Activated B cell treated with CpG ODN at 0.5 μM for 24 hours (primary cell): ENCODE measurements at places on chromosomes 1 and 21. TPM values are rescaled to one million over a fixed set of nuclear protein-coding genes. Genes with fewer than 3 reads are reported as not detected.

GRCh38 chr1:32981003-32981901 is 16.6 kb upstream of the RNF19B start:
- H3K27ac ChIP-seq = peak overlapping the region; percentile 89
- peaks cover 55% of the 10 kb centered on the region for H3K4me1 ChIP-seq
- H3K27me3 ChIP-seq = no peaks in the 10 kb centered on the region
- H3K36me3 ChIP-seq = no peaks in the 10 kb centered on the region

Gene CELA2A
- total RNA-seq = not detected in 2 replicates

- H3K36me3 ChIP-seq = no peaks in the 10 kb centered on the region
- H3K27me3 ChIP-seq = peaks cover 13% of the 10 kb centered on the region
- DNase-seq = no peak
- H3K4me1 ChIP-seq = peaks cover 8% of the 10 kb centered on the region
Measured at GRCh38 chr1:44043176-44044070, 12.2 kb upstream of the SLC6A9 start.

Gene GIPC2
- total RNA-seq = not detected in 2 replicates

GRCh38 chr1:3030663-3031381 is 9.6 kb downstream of the ACTRT2 start:
- H3K4me3 ChIP-seq = no peak overlapping the region
- H3K27me3 ChIP-seq = no peaks in the 10 kb centered on the region
- H3K4me1 ChIP-seq = no peaks in the 10 kb centered on the region
- H3K27ac ChIP-seq = no peak overlapping the region

Gene GABRD
- total RNA-seq = not detected in 2 replicates

Gene SLC1A7
- not detected in 2 replicates for total RNA-seq

Gene RAP1GAP
- 0.54 and 0.60 TPM in 2 replicates for total RNA-seq

DNA sequence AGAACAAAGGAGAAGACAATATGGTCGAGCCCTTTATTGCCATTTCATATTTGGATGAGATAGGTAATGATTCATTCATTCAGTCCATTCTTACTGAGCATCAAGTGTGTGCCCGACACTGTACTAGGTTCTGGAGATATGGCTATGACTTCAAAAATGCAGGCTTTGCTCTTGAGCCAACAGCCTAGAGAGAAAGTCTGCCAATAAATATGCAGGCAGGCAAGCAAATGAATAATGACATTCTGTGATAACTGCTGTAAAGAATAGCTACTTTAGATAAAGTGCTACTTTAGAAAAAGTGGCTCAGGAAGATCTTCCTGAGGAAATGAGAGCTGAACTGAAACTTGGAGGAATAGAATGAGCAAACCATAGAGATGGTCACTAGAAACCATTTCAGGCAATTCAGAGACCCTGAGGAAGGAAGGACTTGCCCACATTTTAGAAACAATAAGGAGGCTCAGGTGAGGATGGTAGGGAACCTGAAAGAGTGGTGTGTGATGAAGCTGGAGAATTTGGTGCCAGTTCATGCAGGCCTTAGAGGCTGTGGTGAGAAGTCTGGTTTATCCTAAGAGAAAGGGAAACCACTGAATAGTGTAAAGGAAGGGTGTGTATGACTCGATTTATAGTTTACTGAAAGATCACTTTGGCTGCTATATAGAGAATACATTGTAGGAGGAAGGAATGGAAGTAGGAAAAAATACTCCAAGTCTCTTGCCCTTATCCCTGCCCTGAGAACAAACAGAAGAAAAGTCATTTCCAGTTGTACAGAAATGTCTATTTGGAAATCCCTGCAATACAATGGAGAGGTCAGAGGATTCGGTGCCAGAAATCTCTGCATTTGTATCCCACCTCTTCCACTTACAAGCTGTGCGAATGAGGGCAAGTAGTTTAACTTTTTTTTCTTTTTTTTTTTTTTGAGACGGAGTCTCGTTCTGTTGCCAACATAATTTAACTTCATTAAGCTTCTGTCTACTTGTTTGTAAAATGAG is 167.9 kb downstream of the VPS13D start:
- H3K27me3 ChIP-seq = no peaks in the 10 kb centered on the region
- no peaks in the 10 kb centered on the region for H3K4me1 ChIP-seq
- peaks cover 29% of the 10 kb centered on the region for H3K36me3 ChIP-seq
- H3K27ac ChIP-seq = no peak overlapping the region

GRCh38 chr1:161803181-161803580 is 37.1 kb downstream of the ATF6 start:
- peaks cover 69% of the 10 kb centered on the region for H3K36me3 ChIP-seq
- H3K27ac ChIP-seq = no peak overlapping the region
- no peaks in the 10 kb centered on the region for H3K4me1 ChIP-seq
- no peak for DNase-seq

- H3K27ac ChIP-seq = no peak overlapping the region
- H3K27me3 ChIP-seq = no peaks in the 10 kb centered on the region
Measured at GRCh38 chr21:16069178-16070112, 339.7 kb downstream of the USP25 start.

Gene TRIM17
- not detected in 2 replicates for total RNA-seq

DNA sequence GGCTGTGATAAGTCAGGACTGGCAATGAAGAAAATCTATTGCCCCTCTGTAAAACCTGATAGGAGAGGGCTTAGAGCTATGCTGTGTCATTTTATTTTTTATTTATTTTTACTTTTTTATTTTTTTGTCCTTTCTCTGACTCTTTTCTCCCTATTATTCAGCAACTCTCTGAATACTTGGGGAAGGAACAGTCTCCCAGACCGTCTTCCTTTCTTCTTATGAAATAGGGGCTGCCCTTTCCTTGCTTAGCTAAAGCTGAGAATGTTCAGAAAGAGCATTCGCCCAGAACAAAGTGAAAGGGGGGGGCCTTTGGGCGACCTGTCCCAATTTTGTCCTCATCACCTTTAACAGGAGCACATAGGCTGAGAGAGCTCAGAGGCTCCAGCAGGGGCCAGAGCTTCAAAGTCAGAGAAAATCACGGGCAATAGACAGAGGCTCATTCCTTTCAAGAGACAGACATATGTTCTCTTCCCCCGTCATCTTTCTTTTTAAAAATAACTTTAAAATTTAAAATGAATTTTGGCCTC is 80.9 kb downstream of the RNF220 start:
- peaks cover 2% of the 10 kb centered on the region for H3K4me1 ChIP-seq
- peaks cover 18% of the 10 kb centered on the region for H3K27me3 ChIP-seq
- no peaks in the 10 kb centered on the region for H3K36me3 ChIP-seq
- H3K4me3 ChIP-seq = no peak overlapping the region

DNA sequence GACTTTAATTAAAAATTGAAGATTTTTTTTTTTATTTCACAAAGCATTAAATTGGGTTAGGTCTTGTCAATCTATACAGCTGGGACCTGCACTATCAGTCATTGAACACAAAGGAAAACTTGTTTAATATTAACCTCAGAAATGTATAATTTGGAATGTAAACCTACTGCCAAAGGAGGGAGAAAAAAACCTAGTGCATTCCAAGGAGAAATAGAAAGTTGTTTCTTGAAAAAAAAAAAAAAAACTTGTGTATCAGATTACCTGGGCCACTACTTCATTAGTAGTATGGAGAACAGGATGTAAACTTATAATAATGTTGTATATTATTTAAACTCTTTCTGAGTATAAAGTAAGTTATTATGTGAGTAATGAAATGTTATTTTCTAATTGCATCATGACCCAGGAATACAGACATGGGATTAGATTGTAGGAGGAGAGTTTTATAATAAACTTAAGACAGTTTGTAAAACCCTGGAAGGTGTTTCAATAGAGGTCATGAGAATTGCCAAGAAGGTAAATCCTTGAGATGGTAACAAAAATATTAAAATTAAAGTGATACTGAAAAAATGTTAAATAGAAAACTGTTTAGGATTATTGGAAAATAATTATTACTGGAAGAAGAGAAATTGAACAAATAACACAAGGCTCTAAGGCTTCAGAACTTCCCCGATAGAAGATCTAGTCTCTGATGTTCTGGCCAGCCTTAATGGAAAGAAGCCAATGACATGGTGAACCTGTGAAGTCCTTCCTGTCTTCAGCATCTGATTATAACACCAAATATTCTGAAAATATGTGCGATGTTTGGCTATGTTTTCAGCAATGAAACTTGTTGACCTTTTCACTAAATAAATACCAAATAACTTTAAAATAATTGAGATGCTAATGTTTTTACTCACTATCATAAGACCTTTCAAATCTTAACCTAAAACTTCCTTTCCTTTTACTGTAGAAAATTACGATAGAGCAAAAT is 412.8 kb upstream of the LYPLAL1 start:
- H3K4me3 ChIP-seq = no peak overlapping the region
- no peak for DNase-seq

GRCh38 chr1:23868557-23869016 is 497 bp upstream of the FUCA1 start:
- H3K4me3 ChIP-seq = peak overlapping the region; percentile 84
- peaks cover 36% of the 10 kb centered on the region for H3K4me1 ChIP-seq
- peaks cover 29% of the 10 kb centered on the region for H3K36me3 ChIP-seq
- H3K27me3 ChIP-seq = no peaks in the 10 kb centered on the region
- no peak for DNase-seq

Gene BROX
- 27.8 and 34.6 TPM in 2 replicates for total RNA-seq

GRCh38 chr1:248860007-248860406 is 1.1 kb upstream of the ZNF692 start:
- H3K4me1 ChIP-seq = peaks cover 49% of the 10 kb centered on the region
- DNase-seq = no peak
- H3K27me3 ChIP-seq = no peaks in the 10 kb centered on the region
- peaks cover 10% of the 10 kb centered on the region for H3K36me3 ChIP-seq

- no peaks in the 10 kb centered on the region for H3K36me3 ChIP-seq
- DNase-seq = no peak
- H3K27me3 ChIP-seq = peaks cover 14% of the 10 kb centered on the region
- peaks cover 9% of the 10 kb centered on the region for H3K4me1 ChIP-seq
Measured at GRCh38 chr1:6757719-6758435, 27.4 kb upstream of the CAMTA1 start.

DNA sequence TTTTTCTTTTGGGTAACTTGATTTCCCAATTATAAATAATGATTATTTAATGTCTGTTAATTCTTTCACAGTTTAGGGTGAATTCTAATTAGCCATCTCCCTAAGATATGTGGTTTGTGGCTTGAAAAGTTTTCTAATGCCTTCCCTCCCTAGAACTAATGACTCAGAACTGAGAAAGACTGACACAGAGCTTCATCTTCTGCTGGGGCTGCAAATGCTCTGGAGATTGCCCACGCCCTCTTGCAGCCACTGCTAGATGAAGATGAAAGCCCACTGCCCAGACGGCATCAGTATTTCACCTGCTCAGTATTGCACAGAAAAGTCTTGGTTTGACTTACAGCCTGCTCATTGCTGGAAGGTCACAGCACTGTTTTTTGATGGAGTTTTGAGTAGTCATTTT is 101.5 kb downstream of the ST6GALNAC3 start:
- no peaks in the 10 kb centered on the region for H3K36me3 ChIP-seq
- no peak overlapping the region for H3K4me3 ChIP-seq
- H3K27ac ChIP-seq = no peak overlapping the region
- no peak for DNase-seq

DNA sequence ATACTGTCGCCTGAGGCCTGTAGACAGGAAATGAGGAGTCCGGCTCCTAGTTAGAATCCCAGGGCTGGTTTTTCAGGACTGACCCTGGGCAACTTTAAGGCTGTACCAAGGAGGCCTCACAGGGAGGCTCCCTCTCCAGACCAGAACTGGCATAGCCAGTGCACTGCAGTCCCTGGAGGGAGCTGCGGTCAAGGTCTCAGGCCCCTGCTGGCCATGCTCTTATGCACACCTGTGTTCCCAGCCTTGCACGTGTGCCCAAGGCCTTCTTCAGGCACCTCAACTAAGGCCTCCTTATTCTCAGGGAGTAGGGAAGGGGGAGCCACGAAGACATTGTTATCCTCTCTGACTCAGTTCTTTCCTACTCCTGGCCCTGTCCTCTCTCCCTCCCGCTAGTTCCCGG is 22.0 kb upstream of the IFNAR1 start:
- H3K4me1 ChIP-seq = peaks cover 68% of the 10 kb centered on the region
- H3K27me3 ChIP-seq = no peaks in the 10 kb centered on the region
- no peak overlapping the region for H3K27ac ChIP-seq
- H3K4me3 ChIP-seq = no peak overlapping the region
- DNase-seq = no peak

Gene PTPN22
- 25.5 and 26.1 TPM in 2 replicates for total RNA-seq

Gene CORT
- total RNA-seq = 0.22 and 0.49 TPM in 2 replicates

DNA sequence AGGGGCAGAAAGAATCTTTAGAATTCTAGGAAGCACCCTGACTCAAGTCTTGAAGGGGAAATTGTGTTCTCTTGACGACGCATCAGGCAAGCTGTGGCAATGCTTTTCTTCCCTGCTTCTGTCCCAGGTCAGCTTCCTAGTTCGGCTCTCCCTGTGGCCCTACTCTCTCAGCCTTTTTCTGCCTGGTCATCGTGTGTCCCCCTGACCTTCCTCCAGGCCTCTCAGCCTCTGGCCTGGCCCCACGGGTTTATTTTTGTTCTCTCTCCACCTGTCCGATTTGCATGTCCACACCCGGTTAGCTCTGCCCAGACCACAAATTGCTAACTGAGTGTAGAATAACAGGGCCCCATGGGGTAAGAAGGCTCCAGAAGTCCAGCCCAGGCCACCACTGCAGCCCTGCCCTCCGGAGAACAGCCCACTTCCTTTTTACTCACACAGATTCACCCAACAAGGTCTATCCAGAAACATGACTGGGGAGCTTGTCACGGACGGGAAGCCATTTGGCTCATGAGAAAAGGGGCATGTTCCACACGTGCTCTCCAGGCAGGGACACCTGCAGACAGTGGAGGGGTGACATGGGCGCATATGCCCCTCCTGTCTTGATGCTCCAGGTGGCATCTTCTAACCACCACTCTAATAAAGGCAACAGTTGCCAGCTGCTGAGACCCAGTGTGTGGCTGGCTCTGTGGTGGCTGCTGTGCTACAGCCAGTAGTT is 9.8 kb downstream of the KCNN3 start:
- H3K36me3 ChIP-seq = no peaks in the 10 kb centered on the region
- H3K4me3 ChIP-seq = peak overlapping the region; percentile 70
- H3K27me3 ChIP-seq = no peaks in the 10 kb centered on the region
- DNase-seq = peak; percentile 31
